ENCODE measurements at places on chromosomes 4 and X. TPM values are rescaled to one million over a fixed set of nuclear protein-coding genes. Genes with fewer than 3 reads are reported as not detected.

DNA sequence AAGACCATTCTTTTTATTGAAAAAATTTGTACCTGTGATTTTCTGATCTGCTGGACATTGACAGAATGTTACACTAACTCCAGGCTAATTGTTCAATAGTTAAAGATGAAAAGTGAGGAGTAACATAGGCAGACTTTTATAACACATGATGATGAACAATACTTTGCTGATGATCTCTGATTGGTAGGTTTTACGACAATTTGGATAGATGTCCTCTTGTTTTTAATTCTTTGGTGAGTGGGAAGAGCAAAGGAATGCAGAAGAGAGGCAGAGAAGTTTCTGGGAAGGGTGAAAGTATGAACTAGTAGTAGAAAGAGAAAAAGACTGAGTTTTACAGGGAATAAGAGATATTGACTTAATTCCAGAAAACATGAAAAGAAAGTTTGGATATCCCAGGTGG, 267.3 kb upstream of the HAND2 start:
- no peak overlapping the region for H3K4me3 ChIP-seq
- no peaks in the 10 kb centered on the region for H3K4me1 ChIP-seq
- H3K27ac ChIP-seq = no peak overlapping the region
- no peaks in the 10 kb centered on the region for H3K27me3 ChIP-seq
- no peak for DNase-seq

NEUROG2 gene
- total RNA-seq = not detected

- no peak for DNase-seq
- no peak overlapping the region for H3K4me3 ChIP-seq
- H3K4me1 ChIP-seq = no peaks in the 10 kb centered on the region
- no peak overlapping the region for H3K27ac ChIP-seq
- no peaks in the 10 kb centered on the region for H3K27me3 ChIP-seq
- no peaks in the 10 kb centered on the region for H3K36me3 ChIP-seq
Observed at GRCh38 chr4:159292137-159292896, 189.4 kb downstream of the RAPGEF2 start.

- peak overlapping the region; percentile 51 for H3K27ac ChIP-seq
- peaks cover 3% of the 10 kb centered on the region for H3K4me1 ChIP-seq
- DNase-seq = no peak
- H3K36me3 ChIP-seq = no peaks in the 10 kb centered on the region
- no peaks in the 10 kb centered on the region for H3K27me3 ChIP-seq
Observed at GRCh38 chr4:173214661-173215060, 46.0 kb downstream of the GALNT7 start.

- no peaks in the 10 kb centered on the region for H3K4me1 ChIP-seq
- no peak overlapping the region for H3K4me3 ChIP-seq
- no peak for DNase-seq
Observed at GRCh38 chr4:32840461-32841189, 2120.5 kb downstream of the PCDH7 start.

GATA1 gene
- 0.57 TPM for total RNA-seq

HELT gene
- total RNA-seq = not detected

FAM53A gene
- 1.0 TPM for total RNA-seq

DNA sequence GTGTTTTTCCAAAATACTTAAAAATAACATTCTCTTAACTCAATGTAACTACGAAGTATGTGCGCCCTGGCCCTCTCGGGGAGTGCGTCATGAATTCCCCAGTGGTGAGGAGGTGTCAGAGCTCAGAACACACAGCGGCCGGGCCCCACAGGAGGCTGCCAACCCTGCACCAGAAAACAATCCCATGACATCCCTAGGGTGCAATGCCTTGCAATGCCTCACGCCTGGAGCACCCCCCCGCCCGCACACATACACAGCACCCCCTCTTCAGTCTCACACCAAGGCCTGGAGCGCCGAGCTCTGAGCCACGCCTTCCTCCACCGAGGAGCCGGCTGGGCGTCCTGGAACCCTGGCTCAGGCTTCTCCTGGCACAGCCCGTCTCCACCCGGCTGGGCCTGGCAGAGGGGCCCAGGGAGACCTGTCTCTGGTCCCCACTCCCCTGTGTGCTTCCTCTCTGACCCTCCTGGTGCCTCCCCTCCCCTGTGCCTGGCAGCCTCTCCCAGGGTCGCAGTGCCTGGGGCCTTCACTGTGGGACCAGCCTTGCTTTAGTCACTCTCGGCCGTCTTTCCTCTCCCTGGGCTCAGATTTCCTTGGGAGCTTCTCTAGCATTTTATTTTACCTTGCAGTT, 108.2 kb upstream of the ADRA2C start:
- no peak overlapping the region for H3K27ac ChIP-seq
- DNase-seq = no peak
- H3K27me3 ChIP-seq = peaks cover 16% of the 10 kb centered on the region
- no peak overlapping the region for H3K4me3 ChIP-seq
- H3K36me3 ChIP-seq = no peaks in the 10 kb centered on the region

- H3K4me1 ChIP-seq = no peaks in the 10 kb centered on the region
- DNase-seq = peak; percentile 19
- H3K4me3 ChIP-seq = peak overlapping the region; percentile 60
- no peaks in the 10 kb centered on the region for H3K27me3 ChIP-seq
Observed at GRCh38 chrX:74293343-74293946, 10.5 kb upstream of the ZCCHC13 start.

WDR17 gene
- 0.52 TPM for total RNA-seq

ADGRG2 gene
- total RNA-seq = 11.9 TPM

CAMK2D gene
- 27.9 TPM for total RNA-seq

SYNPO2 gene
- total RNA-seq = 15.8 TPM

DNA sequence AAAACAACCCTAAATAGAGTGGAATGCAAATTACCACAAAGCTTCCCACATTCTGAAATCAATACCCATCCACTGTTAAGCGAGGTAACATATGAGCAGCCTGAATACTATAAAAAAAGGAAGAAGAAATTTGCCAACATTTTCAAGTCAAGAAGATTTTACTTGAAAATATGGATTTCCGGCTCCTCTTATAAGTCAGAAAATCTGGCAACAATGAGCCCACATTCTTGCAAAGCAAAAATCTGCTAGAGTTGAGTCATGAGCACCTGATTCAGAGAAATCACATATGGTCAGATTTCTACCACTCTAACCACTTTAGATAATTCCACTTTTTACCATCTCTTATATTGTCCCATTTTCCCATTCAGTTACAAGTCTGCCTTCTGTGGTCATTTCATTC, 395.7 kb downstream of the DTHD1 start:
- H3K4me1 ChIP-seq = no peaks in the 10 kb centered on the region
- no peaks in the 10 kb centered on the region for H3K36me3 ChIP-seq
- no peak overlapping the region for H3K27ac ChIP-seq
- no peak overlapping the region for H3K4me3 ChIP-seq

C4orf51 gene
- total RNA-seq = not detected

TMSB15A gene
- 6.1 TPM for total RNA-seq

GRCh38 chr4:15654593-15655222, 449 bp downstream of the FBXL5 start:
- peaks cover 18% of the 10 kb centered on the region for H3K4me1 ChIP-seq
- H3K27ac ChIP-seq = peak overlapping the region; percentile 90

- H3K27ac ChIP-seq = no peak overlapping the region
- no peak overlapping the region for H3K4me3 ChIP-seq
- H3K36me3 ChIP-seq = no peaks in the 10 kb centered on the region
- no peaks in the 10 kb centered on the region for H3K27me3 ChIP-seq
- no peaks in the 10 kb centered on the region for H3K4me1 ChIP-seq
Observed at GRCh38 chr4:99264927-99265326, 25.9 kb downstream of the ADH1A start.

DNA sequence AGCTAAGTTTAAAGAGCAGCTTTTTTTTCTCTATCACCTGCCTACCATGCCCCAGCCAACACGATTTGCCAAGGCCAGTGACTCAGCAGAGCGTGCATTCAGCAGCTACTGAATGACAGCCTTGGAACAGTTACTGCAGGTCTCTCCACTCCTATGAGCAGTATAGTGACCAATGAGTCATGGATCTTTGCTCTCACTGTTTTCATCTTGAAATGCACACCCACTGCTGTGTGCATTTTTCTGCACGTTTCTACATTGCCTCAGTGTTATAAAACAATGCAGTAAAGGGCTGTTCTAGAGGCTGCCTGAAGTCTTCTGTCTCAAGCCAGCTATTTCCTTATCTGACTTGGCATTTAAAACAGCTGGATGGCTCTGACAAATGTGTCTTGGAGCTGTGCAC, 66.0 kb upstream of the C4orf54 start:
- H3K27ac ChIP-seq = no peak overlapping the region
- no peaks in the 10 kb centered on the region for H3K4me1 ChIP-seq
- DNase-seq = no peak
- H3K27me3 ChIP-seq = no peaks in the 10 kb centered on the region

DNA sequence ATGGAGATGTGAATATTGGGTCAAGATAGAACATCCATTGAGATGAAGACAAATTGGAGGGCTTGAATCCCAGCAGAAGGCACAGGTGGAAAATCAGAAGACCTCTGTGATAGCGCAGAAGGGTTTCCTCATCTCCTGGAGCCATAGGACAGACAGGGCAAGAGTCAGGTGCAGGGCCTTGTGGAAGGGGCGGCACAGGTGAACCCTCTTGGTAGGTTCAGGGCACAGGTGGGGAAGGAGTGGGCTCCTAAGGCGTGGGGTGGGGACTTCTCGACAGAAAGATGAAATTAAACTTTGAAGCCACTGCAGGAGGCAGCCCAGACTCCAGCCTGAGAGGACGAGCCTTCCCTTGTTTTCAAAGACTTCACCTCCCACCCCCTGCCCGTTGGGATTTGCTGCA, 9.3 kb upstream of the RGS12 start:
- no peak overlapping the region for H3K27ac ChIP-seq
- no peak overlapping the region for H3K4me3 ChIP-seq
- DNase-seq = no peak

DNA sequence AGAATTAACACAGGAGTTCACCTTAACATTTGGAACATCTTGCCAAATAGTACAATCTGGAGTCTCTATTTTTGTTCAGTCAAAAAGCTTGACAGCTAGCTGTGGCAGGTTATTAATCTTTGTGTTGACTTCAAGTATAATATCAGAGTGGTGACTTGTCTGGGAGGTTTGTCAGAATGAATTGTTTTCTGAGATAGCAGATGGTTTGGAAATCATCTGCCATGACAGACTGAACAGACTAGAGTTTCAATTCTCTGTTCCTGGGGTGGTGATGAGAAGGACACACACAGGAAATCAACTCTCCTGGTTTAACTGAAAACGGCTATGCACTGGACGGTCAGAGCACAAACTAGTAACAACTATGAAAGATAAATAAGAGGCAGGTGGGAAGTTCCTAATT, 203.3 kb upstream of the EMCN start:
- no peak for DNase-seq
- H3K27ac ChIP-seq = no peak overlapping the region
- H3K4me3 ChIP-seq = no peak overlapping the region
- no peaks in the 10 kb centered on the region for H3K27me3 ChIP-seq

- peak; percentile 39 for DNase-seq
- H3K27ac ChIP-seq = no peak overlapping the region
- no peaks in the 10 kb centered on the region for H3K27me3 ChIP-seq
- no peak overlapping the region for H3K4me3 ChIP-seq
- no peaks in the 10 kb centered on the region for H3K4me1 ChIP-seq
Observed at GRCh38 chr4:122914292-122914904, 8.0 kb downstream of the NUDT6 start.

Measured in thymus (tissue), 14 donors.